Myocyte (in vitro differentiated cells): ENCODE measurements at places on chromosomes 2 and 18. TPM values are rescaled to one million over a fixed set of nuclear protein-coding genes. Genes with fewer than 3 reads are reported as not detected.

GRCh38 chr2:239726631-239727181 lies 298.4 kb downstream of the NDUFA10 start:
- DNase-seq: no peak

DNA sequence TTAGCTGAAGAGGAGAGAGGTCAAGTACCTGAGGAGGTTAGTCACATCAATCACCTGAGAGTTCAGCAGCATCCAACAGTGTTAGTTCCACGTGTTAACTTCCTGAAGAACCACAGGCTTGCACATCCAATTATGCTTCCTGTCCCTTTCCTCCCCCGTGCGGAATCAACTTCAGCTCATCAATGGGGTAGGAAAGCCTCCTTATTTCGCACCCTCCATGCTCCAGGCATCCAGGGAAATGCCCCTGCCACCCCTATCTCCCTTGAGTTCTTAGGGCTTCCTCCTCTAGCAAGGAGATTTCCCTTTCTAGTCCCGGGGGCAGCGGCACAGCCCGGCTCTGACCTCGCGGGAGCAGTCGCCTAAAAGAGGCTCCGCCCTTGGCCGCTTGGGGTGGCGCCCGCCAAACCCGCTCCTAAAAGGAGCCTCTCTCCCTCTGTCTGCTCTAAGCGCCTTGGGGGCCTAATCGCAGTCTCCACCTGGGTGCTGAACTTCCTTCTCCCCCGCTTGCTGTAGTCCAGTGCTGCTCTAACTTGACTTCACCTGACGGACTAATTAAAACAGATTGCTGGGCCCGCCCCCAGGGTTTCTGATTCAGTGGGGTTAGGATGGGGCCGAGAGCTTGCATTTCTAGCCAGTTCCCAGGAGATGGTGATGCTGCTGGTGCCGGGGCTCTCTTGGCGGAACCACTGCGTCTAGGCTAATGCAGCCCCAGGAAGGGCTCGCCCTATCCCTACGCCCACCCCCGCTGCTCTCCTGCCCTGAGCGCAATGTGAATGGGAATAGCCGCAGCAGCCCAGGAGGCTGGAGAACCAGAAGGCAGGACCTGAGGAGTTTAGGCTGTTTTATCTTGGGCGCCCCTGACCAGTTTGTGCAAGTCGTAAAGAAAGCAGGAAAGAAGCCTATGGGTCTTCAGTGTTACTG lies 3.4 kb upstream of the TET3 start:
- DNase-seq: no peak

- no peak for DNase-seq
Observed at GRCh38 chr18:5431836-5432575, 111.8 kb downstream of the EPB41L3 start.

DNA sequence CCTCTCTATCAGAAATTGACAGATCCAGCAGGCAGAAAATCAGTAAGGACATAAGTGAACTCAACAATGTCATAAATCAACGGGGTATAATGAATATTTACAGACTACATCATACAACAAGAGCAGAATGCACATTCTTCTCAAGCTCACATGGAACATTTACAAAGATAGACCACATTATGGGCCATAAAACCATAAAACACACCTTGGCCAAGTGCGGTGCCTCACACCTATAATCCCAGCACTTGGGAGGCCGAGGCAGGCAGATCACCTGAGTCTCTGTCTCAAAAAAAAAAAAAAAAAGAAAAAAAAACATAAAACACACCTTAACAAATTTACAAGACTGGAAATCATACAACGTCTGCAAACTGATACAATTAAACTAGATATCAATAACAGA lies 36.7 kb downstream of the FBXO15 start:
- DNase-seq: no peak

DNA sequence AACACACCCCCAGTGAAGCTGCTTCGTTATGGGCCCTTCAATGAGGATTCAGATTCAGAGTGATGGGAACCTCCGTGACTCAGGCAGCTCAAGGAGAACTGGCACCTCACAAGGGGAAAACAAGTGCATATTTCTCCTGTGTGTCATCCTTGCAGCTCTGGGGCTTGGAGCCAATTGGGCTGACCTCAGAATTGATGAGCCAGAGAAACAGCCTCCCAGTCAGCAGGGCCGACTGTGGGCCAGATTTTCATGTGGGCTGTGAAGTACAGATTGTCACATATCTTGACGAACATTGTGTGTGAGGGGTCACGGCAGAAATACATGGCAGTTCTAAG lies 189.6 kb upstream of the SP5 start:
- peak; percentile 87 for DNase-seq

- DNase-seq: no peak
Observed at GRCh38 chr18:58699551-58699950, 28.3 kb downstream of the MALT1 start.

- no peak for DNase-seq
Observed at GRCh38 chr2:216596236-216596979, 36.8 kb upstream of the IGFBP2 start.

GRCh38 chr2:104733226-104733943 lies 120.5 kb upstream of the POU3F3 start:
- DNase-seq: no peak

DNA sequence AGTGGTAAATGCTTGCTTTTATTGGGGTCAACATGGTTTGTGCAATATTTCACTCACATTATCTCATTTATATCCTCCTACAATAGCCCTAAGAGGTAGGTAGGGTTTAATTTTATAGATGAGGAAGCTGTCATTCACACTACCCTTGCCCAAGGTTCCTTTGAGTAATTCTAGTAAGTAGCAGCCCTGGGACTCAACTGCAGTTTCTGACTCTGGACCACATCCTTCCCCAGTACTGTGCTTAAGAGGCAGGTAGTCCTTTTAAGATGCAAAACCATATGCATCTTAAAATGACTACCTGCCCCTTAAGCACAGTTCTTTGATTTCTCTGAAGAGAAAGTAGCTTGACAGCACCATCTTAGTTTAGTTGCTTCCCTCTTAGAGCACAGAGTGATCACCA lies 15.7 kb upstream of the NT5C1B start:
- DNase-seq: no peak

DNA sequence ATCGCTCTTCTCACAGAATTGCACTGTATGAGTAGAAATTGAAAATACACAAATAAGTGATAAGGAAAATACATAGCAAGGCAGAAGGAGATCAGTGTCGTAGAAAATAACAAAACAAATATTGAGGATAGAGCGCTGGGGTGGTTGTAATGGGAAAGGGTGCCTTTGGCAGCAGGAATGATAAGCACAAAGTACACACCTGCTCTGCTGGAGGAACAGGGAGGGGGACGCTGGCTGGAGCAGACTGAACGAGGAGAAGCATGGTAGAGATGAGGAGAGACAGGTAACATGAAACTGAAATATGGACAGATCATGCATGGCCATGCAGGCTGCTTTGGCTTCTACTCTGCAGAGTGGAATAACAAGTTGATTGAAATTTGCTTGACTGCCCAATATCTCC lies 181.2 kb upstream of the FSHR start:
- DNase-seq: no peak

GRCh38 chr2:157471078-157471477 lies 27.2 kb upstream of the CYTIP start:
- no peak for DNase-seq

GRCh38 chr2:98738304-98738703 lies 7.4 kb upstream of the MGAT4A start:
- no peak for DNase-seq

DNA sequence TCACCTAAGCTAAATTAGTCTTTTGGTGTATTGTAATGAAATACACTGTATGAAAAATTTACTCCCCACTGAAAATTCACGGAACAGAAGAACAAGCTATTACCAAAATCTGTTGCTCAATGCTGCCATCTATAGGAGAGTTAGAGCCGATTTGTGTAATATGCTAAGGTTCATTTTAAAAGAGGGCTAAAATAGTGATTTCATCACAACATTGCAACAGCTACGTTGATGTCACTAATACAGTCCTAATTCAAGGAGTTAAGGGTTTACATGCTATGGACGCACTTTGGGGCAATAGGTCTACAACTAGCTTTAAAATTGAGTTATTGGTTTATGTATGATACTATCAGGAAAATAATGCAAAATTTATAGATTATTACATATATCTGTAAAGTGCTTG lies 3.0 kb upstream of the IRS1 start:
- DNase-seq: peak; percentile 81

GRCh38 chr18:79058007-79058406 lies 11.2 kb upstream of the ATP9B start:
- no peak for DNase-seq

DNA sequence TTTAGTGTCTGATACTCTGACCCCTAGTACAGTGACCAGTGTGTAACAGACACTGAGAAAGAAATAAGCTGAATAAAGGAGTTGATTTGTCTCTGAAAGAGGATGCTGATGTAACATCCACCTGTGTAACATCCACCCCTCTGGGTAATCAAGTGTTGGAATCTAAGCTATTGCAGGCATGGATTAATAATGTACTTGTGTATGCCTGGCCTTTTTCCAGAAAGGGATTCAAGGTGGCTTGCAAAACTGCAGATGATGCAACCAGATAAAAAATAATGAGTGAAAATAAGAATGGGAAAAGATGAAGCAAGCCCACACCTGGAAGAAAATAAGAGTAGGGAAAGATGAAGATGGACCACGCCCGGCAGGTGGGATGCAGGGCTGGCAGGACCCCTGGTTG lies 48.2 kb upstream of the FOXI3 start:
- no peak for DNase-seq

- DNase-seq: no peak
Observed at GRCh38 chr2:234677758-234678538, 181.1 kb upstream of the ARL4C start.

DNA sequence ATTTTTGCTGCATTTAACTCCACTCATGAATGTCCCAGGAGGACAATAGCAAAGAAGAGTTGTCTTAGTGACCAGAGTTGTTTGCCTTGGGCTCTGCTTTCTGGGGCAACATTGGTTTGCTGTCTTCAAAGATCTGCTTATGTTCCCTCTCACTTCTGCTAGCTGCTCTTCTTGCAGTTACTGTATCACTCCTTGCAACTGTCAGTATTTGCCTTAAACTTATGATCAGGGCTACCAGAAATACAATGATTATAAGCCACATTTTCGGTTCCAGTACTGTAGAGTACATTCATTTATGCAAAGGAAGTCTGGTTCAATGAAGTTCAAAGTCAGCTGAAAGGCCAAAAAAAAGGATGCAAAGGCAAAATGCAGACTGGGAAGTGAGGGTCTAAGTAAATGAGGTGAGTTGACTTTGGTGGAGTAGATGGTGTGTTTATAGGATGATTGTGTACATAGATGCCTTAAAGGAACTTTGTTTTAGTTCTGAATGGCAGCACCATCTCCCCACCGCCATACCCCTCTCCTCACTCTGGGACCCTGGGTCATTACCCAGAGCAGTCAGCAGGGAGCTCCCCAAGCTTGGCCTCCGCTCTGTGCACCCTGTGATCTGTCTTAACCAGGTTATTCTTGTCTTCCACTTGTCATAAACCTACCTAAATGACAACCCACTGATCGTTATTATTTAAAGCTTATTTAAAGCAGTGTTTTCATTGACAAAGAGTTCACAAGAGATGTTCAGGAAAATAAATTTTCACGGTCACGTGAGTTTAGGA lies 236.0 kb downstream of the DOK6 start:
- DNase-seq: no peak

- DNase-seq: no peak
Observed at GRCh38 chr2:207257251-207258250, 91.8 kb upstream of the KLF7 start.

DNA sequence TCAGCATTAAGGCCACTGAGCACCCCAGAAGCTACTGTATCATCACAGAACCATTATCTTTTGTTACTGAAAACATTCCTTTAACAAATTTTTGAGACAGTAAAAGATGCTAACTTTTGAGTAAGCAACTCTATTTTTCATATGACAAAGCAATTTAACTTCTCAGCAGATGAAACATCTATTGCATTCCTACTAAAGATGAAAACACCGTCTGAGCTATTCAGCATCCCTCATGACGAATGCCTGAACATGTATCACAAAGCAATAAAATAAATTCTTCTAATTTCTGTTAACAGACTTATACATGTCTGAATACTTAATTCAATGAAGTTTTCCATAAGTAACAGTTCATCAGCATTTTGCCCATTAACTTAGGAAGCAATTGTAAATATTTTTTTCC lies 23.9 kb downstream of the CHN1 start:
- no peak for DNase-seq

GRCh38 chr18:39724652-39725051 lies 2159.1 kb upstream of the CELF4 start:
- DNase-seq: no peak

DNA sequence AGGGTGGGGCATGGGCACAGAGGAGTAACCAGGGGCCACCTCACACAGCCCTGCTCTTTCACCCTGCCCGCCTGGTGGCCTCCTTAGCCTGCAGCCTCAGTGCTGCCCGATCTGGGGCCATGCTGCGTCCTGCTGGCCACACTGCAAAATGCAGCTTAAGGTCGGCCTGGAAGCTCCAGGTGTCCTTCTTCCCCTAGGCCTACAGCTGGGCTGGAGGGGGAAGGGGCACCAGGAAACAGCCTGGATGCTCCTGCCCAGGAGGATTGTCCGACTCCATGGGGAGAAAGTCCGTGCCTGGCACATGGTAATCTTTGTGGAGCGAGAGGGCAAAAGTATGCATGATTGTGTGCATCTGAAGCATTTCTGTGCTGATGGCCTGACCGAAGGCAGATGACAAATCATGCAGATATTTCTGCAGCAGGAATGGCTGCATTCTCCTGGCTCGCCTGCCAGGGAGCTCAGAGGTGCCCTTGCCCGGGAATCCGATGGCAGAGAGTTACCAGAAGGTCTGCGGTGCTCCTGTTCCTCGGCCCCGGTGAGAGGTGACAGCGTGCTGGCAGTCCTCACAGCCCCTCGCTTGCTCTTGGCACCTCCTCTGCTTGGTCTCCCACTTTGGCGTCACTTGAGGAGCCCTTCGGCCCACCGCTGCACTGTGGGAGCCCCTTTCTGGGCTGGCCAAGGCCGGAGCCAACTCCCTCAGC lies 12.8 kb upstream of the ALPP start:
- peak; percentile 27 for DNase-seq

DNA sequence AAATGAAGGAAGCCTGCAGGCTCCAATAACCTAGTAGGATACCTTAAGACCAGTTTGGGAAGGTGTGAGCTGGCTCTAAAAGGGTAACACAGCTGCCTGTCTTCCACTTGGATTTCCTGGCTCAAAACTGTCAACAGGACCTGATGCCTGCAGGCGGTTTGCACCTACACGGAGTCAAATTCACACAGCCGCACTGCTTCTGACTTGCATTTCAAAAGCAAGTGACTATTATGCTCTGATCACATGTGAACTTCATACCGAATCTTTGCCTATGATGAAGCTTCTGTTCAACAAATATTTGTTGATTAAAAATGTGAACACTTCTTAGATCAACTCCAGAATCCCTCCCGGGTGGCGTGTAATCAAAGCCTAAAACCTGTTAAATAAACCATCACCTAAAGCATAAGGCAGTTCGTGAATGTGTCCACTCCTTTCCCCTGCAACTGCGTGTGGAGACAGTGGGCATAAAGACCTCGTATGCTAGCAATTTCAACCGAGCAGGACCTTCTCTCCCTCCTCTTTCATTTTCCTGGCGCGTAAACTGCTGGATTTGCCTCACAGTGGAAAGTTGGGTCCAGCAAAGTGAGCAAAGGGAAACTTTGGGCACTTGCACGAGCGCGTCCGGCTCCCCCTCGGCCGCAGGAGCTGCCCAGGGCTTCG lies 784 bp downstream of the CRACDL start:
- no peak for DNase-seq

The DSC2 gene
- not detected in 2 replicates for total RNA-seq

The CYB5A gene
- total RNA-seq: 48.7 and 66.2 TPM in 2 replicates

The GKN1 gene
- not detected in 2 replicates for total RNA-seq

The GKN2 gene
- total RNA-seq: not detected in 2 replicates

The FSHR gene
- total RNA-seq: 0.16 and 0.19 TPM in 2 replicates

The POTEJ gene
- total RNA-seq: not detected in 2 replicates

The MEIS1 gene
- 2.2 and 3.2 TPM in 2 replicates for total RNA-seq

The SERPINB11 gene
- total RNA-seq: not detected in 2 replicates

The MLPH gene
- total RNA-seq: 47.0 and 51.0 TPM in 2 replicates

The GBX2 gene
- 0.26 TPM in 1 of 2 replicates, not detected in the other for total RNA-seq

The TPO gene
- not detected in 2 replicates for total RNA-seq
